ENCODE measurements at places on chromosomes 2 and 18.

DNA sequence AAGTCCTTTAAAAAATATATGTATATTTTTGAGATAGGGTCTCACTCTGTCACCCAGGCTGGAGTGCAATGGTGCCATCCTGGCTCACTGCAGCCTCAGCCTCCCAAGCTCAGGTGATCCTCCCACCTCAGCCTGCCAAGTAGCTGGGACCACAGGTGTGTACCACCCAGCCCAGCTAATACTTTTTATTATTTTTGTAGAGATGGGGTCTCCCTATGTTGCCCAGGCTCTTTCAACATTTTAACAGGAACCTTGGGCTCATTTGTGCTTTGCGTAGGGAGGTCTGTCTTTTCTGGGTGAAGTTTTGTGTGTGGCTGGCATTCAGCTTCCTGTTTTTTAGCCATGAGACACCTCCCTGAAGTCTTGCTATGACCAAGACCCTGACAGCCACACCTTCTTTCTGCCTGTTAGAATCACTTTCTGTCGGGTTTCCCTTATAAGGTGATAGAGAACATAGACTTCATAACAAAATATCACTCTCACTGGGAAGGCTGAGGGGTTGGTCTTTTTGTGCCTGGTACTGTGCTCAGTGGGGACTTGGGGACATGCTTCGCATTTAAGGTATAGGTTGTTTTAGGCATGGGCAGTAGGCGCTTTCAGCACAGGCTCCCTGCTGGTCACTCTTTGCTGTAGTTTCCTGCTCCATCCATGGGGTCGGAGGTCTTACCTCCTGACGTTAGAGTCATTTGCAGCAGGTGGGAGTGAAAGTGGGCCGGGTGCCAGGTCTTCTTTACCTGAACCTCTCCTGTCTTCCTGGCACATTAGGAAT lies 3.4 kb downstream of the RAB31 start:
- DNase-seq, result no peak

- DNase-seq, result no peak
Measured at GRCh38 chr18:8745355-8746014, 40.1 kb downstream of the MTCL1 start.

GRCh38 chr2:208101716-208102631 lies 22.4 kb downstream of the CRYGD start:
- DNase-seq, result no peak

DNA sequence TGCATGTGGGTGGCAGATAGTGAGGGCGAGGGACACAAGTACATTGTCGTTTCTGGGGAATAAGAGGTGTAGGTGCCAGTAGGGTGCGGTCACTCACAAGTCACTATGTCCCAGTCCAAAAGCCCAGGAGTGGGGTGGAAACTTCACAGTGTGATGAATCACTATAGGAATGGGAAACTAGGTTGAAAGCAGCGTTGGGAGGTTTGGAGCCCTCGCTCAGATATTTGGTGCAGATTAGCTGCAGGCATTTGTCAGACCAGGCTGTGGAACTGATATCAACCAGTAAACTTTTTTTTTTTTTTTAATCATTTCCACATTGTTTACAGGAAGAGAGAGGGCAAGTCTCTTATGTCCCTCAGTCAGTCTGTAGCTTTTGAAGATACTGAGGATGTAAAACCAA lies 121.8 kb downstream of the CERS6 start:
- DNase-seq, result no peak
